Stimulated activated CD8-positive, alpha-beta memory T cell treated with anti-CD3 and anti-CD28 coated beads, Interleukin-12 subunit alpha, Interleukin-12 subunit beta, amount 100 ng/mL, for 1 hour (primary cell): ENCODE measurements at places on chromosomes 1 and 21.

DNA sequence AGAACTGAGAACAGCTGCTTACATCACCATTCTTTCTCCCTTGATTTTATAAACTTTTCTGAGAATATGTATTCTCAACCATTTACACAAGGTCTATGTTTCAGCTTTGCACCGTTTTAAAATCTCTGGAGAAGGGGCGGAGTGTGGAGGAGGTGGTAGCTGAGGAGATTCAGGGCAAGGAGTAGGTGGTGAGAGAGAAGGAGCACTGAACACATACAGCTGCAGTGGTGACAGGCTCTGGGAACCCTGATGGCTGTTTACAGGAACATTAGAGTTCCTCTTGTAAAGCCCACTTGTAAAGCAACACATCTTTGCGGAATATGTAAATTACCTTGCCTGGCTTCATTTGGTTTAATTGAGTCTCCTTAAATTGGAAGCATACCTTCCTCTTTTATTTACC, 89.7 kb downstream of the SMYD2 start:
- DNase-seq: no peak

- no peak for DNase-seq
Observed at GRCh38 chr1:3471356-3472087, 17.1 kb downstream of the ARHGEF16 start.

- DNase-seq: no peak
Observed at GRCh38 chr1:2234762-2235113, 6.6 kb downstream of the SKI start.

DNA sequence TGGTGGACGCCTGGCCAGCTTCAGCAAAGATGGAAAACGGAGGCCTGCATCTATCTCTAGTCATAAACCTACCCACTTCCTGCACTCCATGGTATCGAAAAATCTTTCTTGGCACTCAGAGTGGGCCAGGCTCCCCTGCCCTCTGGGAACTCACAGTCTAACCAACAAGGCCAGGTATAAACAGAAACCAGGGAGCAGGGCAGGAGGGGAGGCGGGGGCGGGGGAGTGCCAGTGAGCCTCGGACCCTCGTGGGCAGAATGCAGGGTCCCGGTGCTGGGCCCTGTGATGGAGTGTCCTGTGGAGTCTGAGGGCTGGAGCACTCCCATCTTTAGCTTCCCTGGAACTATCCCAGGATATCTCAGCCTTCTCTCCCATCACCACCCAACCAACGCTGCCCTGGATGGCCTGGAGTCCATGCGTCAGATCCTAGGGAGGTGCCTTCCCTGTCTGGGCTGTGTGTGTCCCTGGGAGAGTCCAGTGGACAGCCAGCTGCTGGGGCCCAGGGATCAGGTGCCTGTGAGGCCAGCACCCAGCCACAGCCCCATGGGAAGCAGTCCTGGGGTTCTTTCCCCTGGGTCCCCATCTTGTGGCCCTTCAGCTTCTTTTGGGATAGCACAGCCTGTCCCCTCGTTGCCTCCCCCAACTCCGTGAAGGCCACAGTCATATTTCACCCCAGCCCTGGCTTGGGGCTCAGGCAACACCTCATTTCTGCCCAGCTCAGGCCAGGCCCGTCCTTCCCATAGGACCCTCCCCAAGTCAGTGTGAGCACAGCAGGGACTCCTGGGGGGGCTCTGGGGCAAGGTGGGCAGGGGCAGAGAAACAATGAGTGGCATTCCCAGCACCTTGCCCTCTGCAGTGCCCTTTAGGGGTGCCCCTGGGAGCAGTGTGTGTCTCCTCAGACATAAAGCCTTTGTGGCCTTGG, 1.1 kb upstream of the EPS8L3 start:
- DNase-seq: no peak

DNA sequence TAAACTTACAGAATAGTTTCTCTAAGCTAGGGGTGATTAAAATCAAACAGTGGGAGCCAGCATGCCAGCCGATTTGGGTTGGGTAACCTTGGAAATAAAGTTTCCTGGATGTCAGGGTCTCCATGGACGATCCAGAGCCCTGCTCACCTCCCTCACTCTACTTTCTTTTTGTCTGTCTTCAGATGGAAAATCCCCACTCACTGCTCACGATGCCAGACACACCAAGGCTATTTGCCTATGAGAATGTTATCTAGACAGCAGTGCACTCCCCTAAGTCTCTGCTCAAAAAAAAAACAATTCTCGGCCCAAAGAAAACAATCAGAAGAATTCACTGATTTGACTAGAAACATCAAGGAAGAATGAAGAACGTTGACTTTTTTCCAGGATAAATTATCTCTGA, 13.9 kb downstream of the SLAMF7 start:
- DNase-seq: no peak

- DNase-seq: no peak
Observed at GRCh38 chr21:27300770-27301169, 333.9 kb upstream of the ADAMTS5 start.

- no peak for DNase-seq
Observed at GRCh38 chr1:229047161-229047839, 223.6 kb upstream of the RAB4A start.

DNA sequence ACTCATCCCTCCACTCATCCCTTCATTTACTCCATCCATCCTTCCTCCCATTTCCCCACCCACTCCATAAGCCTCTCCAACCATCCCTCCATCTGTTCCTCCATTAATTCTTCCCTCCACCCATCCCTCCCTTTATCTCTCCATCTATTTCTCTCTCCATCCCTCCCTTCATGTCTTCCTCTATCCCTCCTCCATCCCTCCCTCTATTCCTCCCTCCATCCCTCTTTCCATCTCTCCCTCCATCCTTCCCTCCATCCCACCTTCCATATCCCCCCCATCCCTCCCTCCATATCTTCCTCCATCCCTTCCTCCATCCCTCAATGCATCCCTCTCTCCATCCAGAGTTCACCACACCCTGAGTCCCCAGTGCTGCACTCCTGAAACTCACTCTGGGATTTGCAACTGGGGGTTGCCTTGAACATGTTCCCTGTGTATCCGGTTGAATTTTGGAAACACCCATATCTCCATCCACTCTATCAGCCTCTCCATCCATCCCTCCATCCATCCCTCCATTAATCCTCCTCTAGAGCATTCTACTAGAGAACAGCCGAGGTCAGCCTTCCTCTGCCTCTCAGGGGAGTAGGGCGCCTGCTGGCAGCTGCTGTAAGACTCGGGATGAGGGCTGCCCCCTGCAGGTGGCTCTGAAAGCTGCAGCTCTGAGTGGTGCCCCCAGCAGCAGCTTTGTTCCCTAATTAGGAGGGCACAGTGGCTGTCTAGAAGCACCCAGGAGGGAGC, 39.4 kb downstream of the ABCG1 start:
- peak; percentile 72 for DNase-seq
